ENCODE measurements at places on chromosomes 6 and 20. TPM values are rescaled to one million over a fixed set of nuclear protein-coding genes. Genes with fewer than 3 reads are reported as not detected.
A peak's percentile ranks its signal among the peaks of the same experiment; 100 is the strongest.

DNA sequence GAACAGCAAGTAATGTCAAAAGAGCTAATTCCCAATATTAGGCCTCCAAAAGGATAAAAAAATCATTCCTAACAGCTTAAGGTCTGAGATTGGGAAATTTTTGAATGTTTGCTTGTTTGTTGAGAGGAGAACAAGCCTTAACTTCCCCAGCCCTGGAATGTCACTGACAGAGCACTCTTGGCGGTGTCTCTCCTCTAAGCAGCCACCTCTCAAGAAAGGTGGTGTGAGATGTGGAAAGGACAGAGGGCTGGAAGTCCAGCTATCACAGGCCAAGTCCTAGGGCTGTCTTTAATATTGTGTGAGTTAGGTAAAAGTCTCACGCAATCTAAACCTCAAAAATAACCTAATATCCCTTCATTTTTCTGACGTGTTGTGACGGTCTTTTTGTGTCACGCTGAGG lies 101.6 kb downstream of the MTFR2 start:
- H3K27me3 ChIP-seq: no peaks in the 10 kb centered on the region
- H3K4me1 ChIP-seq: no peaks in the 10 kb centered on the region
- no peak overlapping the region for H3K27ac ChIP-seq
- H3K4me3 ChIP-seq: no peak overlapping the region

DNA sequence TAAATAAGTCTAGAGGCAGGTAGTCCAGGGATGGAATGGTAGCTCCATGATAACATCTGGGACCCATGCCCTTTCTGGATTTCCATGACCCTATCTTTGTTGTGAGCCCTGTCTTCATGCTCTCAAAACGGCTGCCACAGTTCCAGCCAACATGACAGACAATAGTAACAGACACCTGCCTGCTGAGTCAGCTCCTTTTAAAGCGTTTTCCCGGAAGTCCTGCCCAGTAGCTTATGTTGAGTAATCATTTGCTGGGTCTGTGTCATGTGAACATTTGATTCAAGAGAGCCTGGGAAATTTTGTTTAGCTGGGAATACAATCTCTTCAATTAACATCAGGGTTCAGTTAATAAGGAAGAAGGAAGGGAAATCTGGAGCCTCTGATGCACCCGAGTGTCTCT lies 262.2 kb upstream of the SULF2 start:
- no peaks in the 10 kb centered on the region for H3K36me3 ChIP-seq
- no peak for DNase-seq

GRCh38 chr6:42046464-42047212 lies 3.7 kb upstream of the TAF8 start:
- peaks cover 68% of the 10 kb centered on the region for H3K4me1 ChIP-seq
- no peaks in the 10 kb centered on the region for H3K27me3 ChIP-seq
- no peak overlapping the region for H3K4me3 ChIP-seq
- no peak for DNase-seq
- peak overlapping the region; percentile 86 for H3K27ac ChIP-seq
- no peaks in the 10 kb centered on the region for H3K36me3 ChIP-seq

DNA sequence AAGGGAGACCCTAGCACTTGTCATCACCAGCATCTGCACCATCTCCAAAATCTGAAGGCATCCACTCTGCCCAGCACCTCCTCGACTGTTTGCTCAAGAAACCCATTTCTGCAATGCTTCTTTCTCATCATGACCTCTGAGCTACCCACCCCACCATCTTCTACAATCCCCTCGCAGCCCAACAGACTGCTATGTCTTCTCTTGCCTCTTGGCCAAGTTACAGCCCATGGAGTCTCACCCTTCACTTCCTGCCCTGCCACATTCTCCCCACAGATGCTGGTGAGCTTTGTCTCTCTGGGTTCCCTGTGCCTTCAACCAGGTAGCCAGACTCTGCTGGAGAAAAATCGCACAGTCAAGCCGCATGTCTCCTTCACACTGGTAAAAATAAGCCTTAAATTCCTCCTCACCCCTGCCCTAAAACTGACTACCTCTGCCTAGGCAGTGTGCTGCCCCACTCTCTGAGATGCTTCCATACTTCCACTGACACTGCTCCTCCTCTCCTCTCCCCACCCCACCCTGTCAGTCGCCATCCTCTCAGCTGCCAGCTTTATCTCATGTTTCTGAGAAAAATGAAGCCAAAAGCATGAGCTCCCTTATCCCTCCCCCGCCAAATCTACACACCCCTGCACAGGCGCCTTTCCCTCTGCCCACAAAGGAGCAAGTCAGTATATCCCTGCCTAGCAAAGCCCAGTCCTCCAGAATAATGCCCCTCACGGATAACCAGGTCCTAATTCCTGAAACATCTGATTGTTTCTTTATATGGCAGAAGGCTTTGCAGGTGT lies 2.3 kb upstream of the TXNDC5 start:
- H3K27me3 ChIP-seq: peaks cover 8% of the 10 kb centered on the region
- no peak for DNase-seq
- H3K36me3 ChIP-seq: no peaks in the 10 kb centered on the region
- H3K27ac ChIP-seq: no peak overlapping the region

DNA sequence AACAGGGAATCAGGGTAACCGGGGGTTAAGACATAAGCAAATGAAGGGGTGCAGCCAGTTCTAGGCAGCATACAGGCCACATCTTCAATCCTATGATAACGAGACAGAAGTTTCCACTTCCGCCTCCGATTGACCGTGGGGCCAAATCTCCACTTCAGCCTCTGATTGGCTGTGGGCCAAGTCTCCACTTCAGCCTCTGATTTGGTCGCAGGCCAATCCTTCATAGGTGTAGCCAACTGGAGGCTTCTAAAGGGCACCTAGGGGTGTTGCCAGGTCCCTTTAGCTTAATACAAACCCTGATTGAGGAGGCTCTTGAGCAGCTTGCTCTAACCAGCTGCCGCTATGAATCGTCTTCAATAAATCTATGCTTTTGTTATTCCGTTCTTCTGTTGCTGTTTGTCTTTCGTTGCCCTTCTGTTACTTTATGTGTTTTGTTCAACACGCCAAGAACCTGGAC lies 2.1 kb upstream of the ERGIC3 start:
- peak; percentile 55 for DNase-seq
- no peak overlapping the region for H3K27ac ChIP-seq
- H3K4me3 ChIP-seq: no peak overlapping the region

- peak; percentile 37 for DNase-seq
- H3K27me3 ChIP-seq: peaks cover 4% of the 10 kb centered on the region
- H3K27ac ChIP-seq: no peak overlapping the region
- no peak overlapping the region for H3K4me3 ChIP-seq
- H3K4me1 ChIP-seq: peaks cover 22% of the 10 kb centered on the region
Observed at GRCh38 chr6:107820338-107821261, 3.5 kb downstream of the SCML4 start.

- peaks cover 5% of the 10 kb centered on the region for H3K27me3 ChIP-seq
- H3K27ac ChIP-seq: no peak overlapping the region
- no peak overlapping the region for H3K4me3 ChIP-seq
- no peaks in the 10 kb centered on the region for H3K36me3 ChIP-seq
- no peak for DNase-seq
- H3K4me1 ChIP-seq: no peaks in the 10 kb centered on the region
Observed at GRCh38 chr20:45257161-45257560, 2.8 kb upstream of the SLPI start.

DNA sequence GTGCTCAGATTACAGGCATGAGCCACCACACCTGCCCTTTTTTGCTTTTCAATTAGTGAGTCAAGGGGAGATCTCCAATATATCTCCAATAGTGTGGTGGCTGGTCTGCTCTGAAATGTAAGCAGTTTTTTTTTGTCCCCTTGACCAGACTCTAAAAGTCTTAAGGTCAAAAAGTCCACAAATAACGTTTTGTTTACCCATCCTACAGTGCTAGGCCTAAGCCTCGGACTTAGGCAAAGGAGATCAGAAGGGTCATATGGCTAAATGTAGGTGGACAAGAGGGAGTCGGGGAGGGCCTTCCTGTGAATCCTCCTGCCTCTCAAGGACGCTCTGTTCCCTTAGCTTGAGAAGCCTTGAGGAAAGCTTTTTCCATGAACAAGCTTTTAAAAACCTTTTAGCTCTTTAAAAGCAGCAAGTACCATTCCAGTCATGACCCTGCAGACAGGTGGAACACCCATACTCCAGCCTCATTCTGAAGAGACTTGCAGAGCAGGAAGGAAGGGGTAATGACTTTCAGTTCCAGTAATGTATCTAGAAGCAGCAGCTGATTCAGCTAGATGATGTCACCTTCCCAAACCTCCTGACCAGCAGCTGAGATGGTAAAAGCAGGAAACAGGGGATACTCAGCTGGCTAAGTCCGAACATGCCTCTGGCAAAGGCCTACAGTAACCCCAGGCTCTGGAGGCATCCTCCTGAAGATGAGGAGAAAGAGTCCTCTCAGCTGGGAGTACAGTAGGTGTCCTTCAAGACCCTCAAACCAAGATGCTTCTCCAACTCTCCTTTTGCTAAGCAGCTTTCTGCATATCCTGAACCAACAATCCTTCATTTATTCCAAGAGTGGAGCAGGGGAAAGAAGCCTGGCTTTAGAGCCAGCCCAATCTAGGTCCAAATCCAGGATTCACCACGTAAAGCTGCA lies 23.6 kb downstream of the BCL2L1 start:
- peaks cover 40% of the 10 kb centered on the region for H3K4me1 ChIP-seq
- DNase-seq: peak; percentile 96
- H3K27ac ChIP-seq: peak overlapping the region; percentile 96
- no peaks in the 10 kb centered on the region for H3K27me3 ChIP-seq

DNA sequence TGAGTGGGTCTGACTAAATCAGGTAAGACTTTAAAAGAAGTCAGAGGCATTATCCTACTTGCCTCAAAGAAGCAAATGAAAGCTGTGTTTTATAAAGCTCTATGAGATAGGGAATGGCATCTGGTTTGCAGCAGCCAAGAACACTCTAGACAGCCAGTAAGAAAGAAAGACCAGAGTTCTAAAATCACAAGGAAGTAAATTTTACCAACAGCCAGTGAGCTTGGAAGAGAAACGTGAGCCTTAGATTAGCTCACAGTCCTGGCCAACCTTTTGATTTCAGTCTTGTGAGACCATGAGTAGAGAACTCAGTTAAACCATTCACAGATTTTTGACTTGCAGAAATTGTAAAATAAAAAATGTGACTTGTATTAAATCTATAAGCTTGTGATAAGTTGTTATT lies 693.0 kb downstream of the EYS start:
- H3K27me3 ChIP-seq: no peaks in the 10 kb centered on the region
- no peaks in the 10 kb centered on the region for H3K4me1 ChIP-seq
- no peak overlapping the region for H3K27ac ChIP-seq
- H3K36me3 ChIP-seq: no peaks in the 10 kb centered on the region
- H3K4me3 ChIP-seq: no peak overlapping the region

DNA sequence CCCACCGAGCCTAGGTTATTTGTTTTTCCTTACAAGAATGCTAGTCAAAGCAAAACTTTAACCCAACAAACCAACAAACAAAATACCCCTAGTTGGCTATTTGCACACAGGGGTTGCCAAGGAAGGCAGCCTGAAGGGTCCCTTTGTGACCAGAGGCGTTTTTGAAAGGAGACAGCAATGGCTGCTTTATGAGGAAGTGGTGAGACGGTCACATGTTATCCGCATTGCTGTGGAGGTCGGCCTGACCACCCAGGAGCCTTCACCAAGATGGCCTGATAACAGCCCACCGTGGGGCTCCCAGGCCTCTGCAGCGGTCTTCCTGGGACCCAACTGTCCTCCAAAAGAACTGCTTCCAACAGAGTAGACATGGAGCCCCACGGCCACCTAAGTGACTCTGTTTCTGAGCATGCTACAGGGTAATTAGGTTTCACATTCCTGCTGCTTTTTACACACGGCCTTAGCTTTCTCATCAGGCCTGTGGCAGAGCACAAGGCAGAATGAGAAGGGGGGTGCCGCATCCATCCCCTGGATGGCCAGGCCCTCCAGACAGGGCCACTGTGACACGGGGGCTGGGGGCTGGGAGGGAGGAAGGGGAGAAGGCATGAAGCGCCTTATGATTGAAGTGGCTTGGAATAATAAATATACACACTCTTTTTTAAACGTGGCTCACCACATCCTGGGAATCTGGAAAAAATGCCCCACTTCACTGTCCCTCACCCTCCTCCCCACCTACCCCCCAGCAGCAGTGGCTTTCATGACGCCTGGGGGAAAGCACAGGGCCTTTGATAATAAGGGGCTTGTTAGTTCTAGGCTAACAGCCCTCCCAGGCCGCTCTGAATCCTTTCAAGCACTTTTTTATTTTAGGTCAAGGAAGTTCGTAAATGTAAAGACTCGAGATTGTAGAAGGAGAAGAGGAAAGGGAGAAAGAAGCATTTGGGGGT lies 86.0 kb downstream of the CLIC5 start:
- peaks cover 2% of the 10 kb centered on the region for H3K27me3 ChIP-seq
- no peak for DNase-seq
- no peak overlapping the region for H3K27ac ChIP-seq
- H3K4me3 ChIP-seq: no peak overlapping the region

GRCh38 chr6:108736002-108736361 lies 112.2 kb upstream of the ARMC2 start:
- DNase-seq: no peak
- no peaks in the 10 kb centered on the region for H3K27me3 ChIP-seq
- no peak overlapping the region for H3K27ac ChIP-seq
- no peak overlapping the region for H3K4me3 ChIP-seq

DNA sequence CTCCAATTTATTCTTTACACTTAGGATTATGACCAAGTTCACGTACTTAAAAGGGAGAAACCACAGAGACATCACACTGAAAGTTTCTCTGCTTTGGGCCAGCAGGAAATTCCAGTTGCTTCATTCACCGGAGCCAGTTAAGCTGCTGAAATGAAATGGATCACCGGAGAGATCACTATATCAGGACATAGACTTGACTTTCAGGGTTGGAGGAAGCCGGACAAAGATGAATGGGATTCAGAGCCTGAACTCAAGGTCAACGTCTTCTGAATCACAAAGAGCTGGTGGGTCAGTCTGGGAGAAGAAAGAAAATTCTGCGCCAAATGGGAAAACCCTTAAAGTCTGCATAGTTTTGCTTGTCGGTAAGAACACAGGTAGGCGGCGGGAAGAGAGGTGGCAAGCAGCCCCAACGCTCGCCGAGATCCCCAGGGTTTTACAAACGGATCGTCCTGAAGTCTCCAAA lies 81.9 kb upstream of the CCDC28A start:
- peak overlapping the region; percentile 47 for H3K4me3 ChIP-seq
- peaks cover 10% of the 10 kb centered on the region for H3K4me1 ChIP-seq
- peak; percentile 26 for DNase-seq
- peaks cover 2% of the 10 kb centered on the region for H3K27me3 ChIP-seq

DNA sequence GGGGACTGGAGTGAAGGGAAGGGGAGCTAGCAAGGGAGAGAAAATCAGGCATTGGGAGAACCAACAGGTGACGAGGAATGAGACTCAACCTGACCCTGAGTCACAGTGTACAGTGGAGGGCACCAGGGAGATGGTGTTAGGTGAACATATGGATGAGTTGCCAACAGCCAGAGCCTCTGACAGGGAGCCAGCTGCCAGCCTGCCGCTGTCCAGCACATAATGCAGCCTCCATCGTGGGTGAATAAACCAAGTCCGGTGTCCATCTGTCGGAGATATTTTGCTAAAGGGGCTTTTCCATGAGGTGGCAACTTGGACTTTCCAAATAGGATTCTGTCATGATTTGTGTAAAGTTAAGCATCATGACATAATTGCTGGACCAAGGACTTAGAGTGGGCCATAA lies 88.1 kb downstream of the CDH4 start:
- H3K27ac ChIP-seq: no peak overlapping the region
- peaks cover 2% of the 10 kb centered on the region for H3K27me3 ChIP-seq
- no peaks in the 10 kb centered on the region for H3K36me3 ChIP-seq

- no peaks in the 10 kb centered on the region for H3K27me3 ChIP-seq
- peaks cover 4% of the 10 kb centered on the region for H3K4me1 ChIP-seq
- no peak overlapping the region for H3K4me3 ChIP-seq
- DNase-seq: peak; percentile 84
- no peaks in the 10 kb centered on the region for H3K36me3 ChIP-seq
- no peak overlapping the region for H3K27ac ChIP-seq
Observed at GRCh38 chr6:24883618-24884017, 52.1 kb downstream of the RIPOR2 start.

Gene GLP1R
- under 0.01 TPM for total RNA-seq

Gene SLC17A4
- not detected for total RNA-seq

Gene BFSP1
- total RNA-seq: 2.3 TPM

Gene CST4
- total RNA-seq: not detected

Gene WFDC2
- 0.13 TPM for total RNA-seq

Gene MUC22
- total RNA-seq: not detected

All from muscle of leg (tissue), 16 donors.